ENCODE measurements at places on chromosomes 3 and 15.

GRCh38 chr15:50168783-50169411 lies 13.1 kb upstream of the SLC27A2 start:
- no peak for DNase-seq

DNA sequence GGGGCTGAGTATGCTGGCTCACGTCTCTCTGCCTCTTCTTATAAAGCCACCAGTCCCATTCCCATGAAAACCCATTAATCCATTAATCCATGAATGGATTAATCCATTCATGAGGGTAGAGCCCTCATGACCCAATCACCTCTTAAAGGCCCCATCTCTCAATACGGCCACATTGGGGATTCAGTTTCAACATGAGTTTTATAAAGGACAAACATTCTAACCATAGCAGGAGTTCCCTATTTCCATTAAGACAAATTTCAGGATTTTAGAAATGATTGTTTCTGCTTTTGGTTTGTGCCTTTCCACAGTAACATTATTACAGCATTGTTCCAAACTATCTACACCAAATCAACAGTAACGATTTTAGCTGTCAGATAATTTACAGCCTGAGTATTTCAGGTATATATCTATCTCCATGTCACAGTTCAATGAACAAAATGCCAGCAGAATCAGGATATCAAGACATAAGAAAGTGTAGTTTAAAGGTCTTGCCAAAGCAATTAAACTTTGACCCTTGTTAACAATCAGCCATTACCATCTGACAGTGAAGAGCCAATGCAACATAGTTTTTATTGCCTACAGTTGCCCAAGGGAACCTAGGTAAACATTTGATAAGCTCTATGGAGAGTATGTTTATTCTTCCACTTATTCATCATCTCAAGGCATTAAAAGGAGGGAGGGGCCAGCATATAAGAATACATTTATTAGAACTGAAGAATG lies 3.8 kb downstream of the TSPAN3 start:
- DNase-seq: peak; percentile 17

- DNase-seq: no peak
Observed at GRCh38 chr15:100778831-100779288, 100.8 kb upstream of the ALDH1A3 start.

DNA sequence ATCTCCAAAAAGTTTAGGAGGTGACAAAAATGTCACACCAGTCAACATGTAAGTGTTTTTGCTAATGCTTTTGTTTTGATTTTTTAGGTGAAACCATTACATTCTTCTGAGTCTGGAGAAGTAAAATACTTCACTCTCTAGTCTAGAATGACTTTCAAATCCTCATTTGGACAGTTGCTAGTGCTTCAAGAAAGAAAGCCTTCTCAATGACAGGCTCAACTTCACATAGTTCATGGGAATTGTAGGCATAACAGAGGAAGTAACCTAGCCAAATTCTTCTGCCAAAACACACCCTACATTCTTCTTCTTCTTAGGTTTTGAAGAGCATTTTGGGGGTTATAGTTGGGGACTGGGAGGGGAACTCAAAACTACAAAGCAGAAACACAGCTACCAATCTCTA lies 29.4 kb upstream of the HEG1 start:
- DNase-seq: peak; percentile 20
